ENCODE measurements at places on chromosomes 2 and 18.

- no peak for DNase-seq
Measured at GRCh38 chr2:82591718-82592117, 1867.4 kb downstream of the SUCLG1 start.

GRCh38 chr2:147711031-147711430, 133.8 kb upstream of the ACVR2A start:
- DNase-seq, result no peak

DNA sequence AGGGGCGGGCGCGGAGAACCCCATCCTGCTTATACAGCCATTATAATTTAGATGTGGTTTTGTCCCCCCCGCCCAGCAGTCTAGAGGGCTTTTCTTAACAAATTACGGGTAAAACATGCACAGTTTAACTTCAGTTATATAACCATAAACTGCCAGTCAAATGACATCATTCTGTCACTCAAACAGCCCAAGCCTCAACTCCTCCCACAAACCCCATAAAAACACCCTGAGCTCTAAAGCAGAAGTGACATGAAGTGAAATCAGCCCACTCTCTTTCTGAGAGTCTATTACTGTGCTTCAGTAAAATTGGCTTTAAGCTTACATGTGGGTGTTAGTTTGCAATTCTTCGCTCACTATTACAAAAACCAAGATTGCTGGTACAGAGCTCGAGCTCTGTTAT, 705.1 kb upstream of the GCFC2 start:
- no peak for DNase-seq

DNA sequence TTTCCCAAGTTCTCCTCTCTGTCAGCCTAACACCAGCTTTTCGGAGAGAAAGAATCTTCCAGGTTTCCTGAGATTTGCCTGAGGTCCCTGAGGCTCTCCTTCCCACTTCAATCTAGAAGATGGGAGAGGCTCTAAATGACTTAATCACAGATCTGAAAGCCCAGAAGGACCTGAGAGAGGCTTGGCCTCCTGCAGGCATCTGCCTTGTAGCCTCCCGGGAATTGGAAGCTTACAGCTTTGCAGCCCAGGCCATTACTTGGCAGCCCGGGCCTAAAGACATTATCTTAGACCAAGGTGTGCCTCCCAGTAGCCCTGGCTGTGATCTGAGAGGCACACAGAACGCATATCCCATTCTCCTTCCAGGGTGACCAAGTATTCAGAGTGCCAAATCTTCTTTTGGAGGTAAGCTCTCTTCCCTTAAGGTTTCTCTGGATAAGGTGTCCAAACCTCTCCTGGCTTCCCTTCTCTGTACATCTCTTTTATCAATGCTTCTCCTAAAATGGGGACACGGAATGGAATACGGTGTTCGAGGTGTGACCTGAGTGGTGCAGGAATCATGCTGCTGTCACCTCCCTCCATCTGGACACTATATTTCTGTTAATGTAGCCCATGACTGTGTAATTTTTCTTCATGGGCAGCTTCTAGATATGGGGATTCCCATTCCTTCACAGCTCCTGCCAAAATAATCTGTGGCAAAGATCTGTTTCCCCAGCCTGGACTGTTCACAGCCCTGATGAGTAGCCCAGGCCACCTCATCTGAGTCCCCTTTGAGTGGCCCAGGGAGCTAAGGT, 16.0 kb downstream of the CTIF start:
- no peak for DNase-seq

- no peak for DNase-seq
Measured at GRCh38 chr2:7025082-7025481, 107.9 kb downstream of the RNF144A start.

GRCh38 chr18:5914951-5915350, 19.6 kb upstream of the TMEM200C start:
- no peak for DNase-seq

- DNase-seq, result no peak
Measured at GRCh38 chr2:217415316-217415715, 555.5 kb upstream of the TNP1 start.

- DNase-seq, result peak; percentile 56
Measured at GRCh38 chr2:218400167-218400929, 680 bp downstream of the CTDSP1 start.

DNA sequence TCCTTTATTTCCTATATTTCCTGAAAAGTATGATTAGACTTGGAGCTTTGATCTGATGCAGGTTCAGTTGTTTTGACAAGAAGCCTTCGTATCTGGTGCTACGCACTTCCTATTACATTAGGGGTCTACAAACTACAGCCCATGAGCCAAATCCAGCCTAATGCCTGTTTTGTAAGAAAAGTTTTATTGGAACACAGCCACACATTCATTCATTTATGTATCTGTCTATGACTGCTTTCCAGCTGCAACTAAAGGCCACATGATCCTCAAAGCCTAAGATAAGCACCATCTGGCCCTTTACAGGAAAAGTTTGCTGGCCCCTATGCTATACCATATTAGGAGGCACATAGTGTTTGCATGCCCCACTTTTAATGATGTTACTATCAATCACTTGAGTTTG, 26.0 kb downstream of the EIF2AK3 start:
- no peak for DNase-seq

DNA sequence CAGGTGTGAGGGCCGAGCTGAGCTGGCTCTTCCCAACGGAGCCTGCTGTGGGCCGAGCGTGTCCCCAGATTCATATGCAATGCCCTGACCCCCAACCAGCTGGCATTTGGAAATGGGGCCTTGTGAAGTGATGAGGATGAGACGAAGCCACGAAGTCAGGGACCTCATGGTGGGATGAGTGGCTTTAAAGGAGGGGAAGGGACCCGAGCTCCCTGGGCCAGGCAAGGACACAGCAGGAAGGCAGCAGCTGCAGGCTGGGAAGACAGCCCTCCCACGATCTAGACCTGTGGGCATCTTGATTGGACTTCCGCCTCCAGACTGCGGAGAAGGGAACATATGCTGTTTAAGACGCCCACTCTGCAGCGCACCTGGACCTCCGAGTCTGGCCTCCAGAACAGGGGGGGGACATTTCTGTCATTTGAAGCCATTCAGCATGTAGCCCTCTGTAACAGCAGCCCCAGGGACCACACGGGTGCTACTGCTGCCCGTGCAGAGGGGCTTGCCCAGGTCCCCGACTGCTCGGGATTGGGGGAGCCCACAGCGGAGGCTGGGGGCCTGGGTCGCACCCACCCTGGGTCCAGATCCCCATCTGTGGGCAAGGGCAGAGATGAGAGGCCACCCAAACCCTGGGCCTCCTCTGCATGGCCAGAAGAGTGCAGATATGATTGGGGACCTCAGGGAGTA, 27.2 kb downstream of the KIF1A start:
- no peak for DNase-seq

GRCh38 chr2:188664416-188664815, 309.8 kb upstream of the COL3A1 start:
- DNase-seq, result no peak

DNA sequence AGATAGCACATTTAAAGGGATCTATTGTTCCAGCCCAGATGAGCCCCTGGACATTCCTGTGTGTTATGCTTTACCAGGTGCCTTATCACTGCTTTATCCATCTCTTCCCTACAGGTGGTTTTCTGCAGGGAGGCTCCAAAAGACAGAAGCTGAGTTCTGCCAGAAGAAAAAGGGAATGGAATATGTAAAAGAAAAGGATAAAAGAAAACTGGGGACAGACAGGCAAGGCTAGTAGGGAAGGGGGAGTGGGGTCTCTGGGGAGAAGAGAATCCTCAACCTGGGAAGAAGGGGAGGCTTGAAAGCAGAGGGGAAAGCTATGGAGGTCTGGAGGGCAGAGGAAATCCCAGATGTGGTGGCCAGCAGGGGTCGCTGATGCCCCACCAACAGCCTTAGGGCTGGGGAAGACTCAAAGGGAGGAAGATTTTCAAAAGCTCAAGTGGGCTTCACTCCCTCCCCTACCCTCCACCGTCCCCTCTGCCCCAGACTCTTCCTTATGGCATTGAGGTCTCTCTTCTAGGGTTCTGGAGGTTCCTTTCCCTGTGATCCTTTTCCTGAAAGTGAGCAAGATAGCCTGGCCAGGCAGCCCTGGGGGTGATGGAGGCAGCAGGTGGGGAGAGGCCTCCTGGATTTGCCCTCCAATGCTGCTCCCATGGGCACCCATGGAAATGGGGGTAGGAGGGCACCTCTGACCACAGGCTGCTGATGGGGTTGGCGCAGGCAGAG, 178.1 kb upstream of the PKDCC start:
- peak; percentile 80 for DNase-seq

DNA sequence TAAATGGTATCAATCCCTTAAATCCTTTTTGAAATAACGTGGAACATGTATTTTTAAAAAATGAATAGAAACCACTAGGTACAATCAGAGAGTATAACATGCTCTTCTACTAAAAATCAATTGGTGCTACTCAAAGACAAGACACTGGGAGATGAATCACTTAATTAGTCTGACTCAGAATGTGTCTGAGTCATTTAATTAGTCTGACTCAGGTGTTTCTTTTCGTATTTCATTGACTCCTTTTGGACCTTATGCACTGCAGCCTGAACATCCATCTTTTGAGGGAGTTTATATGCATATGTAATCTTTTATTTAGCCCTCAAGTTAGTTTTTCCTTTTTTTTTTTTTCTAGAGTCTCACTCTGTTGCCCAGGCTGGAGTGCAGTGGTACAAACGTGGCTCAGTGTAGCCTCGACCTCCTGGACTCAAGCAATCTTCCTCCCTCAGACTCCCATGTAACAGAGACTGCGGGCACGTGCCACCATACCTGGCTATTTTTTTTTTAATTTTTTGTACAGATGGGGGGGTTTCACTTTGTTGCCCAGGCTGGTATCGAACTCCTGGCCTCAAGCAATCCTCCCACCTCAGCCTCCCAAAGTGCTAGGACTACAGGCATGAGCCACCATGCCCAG, 26.5 kb downstream of the PPP4R3B start:
- no peak for DNase-seq

DNA sequence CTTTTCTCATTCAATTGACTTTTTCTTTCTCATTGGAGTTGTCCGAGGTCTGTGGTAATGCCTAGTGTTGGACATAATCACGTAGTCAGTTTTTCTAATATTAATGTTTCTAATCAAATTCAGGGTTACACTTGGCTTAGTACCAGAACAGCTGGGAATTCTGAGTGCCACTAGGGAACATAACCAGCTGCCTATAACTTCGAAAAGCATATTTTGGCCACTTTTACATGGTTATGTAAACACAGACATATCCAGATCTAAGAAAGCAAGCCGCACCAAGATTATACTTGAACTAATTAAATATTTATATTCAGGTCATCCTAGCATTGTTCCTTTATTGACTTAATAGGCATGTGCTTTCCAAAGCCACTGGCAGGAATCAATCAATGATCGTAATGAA, 91.1 kb upstream of the ARHGAP28 start:
- DNase-seq, result no peak

- no peak for DNase-seq
Measured at GRCh38 chr18:60248336-60249330, 123.9 kb downstream of the MC4R start.

DNA sequence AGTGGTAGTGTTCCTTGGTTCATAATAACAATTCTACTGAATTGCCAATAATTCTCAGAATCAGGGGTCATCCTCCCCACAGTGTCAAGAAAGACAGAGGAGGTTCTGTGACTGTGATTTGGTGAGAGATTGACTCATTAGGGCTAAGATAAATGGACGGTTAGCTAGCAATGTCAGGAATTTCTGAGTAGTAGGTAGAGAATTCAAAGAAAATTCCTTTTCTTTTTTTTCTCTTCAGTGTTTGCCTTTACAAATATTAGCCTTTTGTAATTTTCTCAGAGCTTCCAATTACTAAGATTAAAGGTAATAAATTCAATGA, 16.8 kb upstream of the CRIM1 start:
- no peak for DNase-seq

- no peak for DNase-seq
Measured at GRCh38 chr2:65018141-65018582, 29.0 kb downstream of the SLC1A4 start.
